Stimulated activated CD4-positive, alpha-beta T cell treated with anti-CD3 and anti-CD28 coated beads, Interleukin-15, amount 100 ng/mL, for 1 hour (primary cell): ENCODE measurements at places on chromosomes 3 and 15.

DNA sequence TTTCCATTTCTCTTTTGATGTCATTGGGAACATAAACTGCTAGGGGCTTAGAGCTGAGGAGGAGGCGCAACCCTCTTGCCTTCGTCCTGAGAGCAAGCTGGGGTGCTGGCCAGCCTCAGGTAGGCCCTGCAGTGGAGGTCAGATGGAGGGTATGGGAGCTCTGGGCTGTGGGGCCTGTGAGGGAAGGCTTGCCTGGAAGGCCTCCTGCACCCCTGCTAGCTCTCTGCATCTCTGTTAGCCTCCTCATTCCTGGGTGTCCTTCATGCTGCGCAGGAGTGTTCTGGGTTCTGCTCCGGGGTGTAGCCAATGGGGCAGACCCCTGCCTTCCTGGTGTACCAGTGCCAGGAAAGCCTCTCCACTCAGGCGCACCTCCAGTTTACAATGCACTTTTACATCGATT is 11.8 kb downstream of the GP5 start:
- no peak for DNase-seq

DNA sequence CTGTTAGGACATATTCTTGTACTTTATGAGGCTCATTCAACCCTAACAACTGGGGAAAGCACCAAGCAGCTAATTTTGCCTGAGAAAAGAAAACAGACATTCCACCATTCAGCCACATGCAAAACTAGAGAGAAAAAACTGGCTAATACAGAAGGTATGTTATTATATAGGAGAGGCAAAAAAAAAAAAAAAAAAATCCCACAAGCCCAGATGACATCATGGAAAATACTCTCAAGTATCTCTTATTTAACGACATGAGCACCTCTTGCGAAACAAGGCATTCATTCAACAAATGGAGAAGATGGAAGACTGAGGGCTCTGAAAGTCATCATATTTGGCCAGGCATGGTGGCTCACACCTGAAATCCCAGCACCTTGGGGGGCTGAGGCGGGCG is 61.5 kb downstream of the PRICKLE2 start:
- DNase-seq: no peak

DNA sequence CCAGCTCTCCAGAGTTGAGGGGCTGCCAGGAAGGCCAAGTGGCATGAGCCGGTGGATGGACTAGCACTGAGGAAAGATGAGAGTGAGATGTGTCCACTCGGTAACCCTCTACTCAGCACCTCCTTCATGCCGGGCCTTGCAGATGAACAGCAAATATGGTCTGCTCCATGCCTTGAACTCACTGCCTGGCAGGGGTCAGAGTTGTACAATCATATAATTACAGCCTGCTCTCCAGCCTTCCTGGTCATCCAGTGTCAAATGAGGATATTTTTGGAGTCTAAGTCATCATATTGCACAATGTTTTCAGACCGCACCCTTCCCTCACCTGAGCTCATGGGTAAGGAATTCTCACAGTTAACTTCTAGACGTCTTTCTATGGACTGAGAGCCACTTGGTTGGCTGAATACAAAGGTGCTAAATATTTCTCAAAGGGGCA is 4.9 kb downstream of the MGLL start:
- no peak for DNase-seq

DNA sequence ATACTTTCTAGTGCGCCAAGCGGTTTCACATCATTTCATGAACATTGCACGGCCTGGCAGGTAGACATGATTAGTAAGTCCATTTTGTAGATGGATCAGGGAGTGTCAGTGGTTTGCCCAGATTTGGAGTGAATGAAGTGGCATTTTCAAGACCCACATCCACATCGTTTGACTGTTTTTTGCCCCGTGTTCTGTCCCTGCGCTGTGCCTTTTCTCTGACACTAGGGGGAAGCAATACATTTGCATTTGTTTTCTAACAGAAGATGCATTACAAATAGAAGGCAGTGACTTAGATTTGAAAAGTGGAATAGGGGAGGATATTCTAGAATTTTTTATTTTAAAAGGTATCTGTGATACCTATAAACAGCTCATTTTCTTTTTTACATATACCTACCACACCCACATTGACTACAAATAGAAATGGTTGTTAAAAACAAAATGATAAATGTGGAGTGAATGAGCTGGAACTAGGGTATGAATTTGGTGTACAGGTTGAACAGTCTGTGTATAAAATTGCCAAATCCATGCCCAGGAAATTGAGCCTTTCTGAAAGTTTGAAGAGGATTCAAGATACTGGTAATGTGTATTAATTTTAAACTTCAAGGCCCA is 98.0 kb downstream of the USP13 start:
- no peak for DNase-seq

- DNase-seq: no peak
Observed at GRCh38 chr3:137514853-137515252, 249.3 kb upstream of the SOX14 start.

DNA sequence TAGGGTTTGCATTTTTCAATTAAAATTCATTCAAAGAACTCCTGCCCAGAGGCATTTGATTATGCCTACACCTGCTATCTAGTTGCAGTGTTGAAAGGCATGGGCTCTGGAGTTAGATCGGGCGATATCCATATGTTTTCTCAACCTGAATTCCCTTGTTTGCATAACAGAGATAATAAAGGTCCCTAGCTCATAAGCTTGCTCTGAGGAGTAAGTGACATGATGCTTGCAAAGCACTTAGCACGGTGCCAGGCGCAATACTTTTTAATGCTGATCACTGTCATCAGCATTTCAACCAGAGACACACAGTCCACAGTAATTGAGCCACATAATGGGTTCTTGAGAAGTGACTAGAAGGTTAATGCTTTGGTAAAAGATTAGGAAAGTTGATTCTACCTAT is 106.3 kb upstream of the SAMMSON start:
- DNase-seq: no peak

- DNase-seq: no peak
Observed at GRCh38 chr3:195746751-195747150, 26.0 kb downstream of the MUC20 start.

GRCh38 chr3:197238842-197239241 is 59.6 kb downstream of the DLG1 start:
- no peak for DNase-seq

- no peak for DNase-seq
Observed at GRCh38 chr15:56484287-56484686, 19.4 kb upstream of the MNS1 start.

- DNase-seq: no peak
Observed at GRCh38 chr3:16334909-16335308, 69.9 kb downstream of the OXNAD1 start.

GRCh38 chr3:162742159-162742717 is 1245.6 kb downstream of the OTOL1 start:
- no peak for DNase-seq

DNA sequence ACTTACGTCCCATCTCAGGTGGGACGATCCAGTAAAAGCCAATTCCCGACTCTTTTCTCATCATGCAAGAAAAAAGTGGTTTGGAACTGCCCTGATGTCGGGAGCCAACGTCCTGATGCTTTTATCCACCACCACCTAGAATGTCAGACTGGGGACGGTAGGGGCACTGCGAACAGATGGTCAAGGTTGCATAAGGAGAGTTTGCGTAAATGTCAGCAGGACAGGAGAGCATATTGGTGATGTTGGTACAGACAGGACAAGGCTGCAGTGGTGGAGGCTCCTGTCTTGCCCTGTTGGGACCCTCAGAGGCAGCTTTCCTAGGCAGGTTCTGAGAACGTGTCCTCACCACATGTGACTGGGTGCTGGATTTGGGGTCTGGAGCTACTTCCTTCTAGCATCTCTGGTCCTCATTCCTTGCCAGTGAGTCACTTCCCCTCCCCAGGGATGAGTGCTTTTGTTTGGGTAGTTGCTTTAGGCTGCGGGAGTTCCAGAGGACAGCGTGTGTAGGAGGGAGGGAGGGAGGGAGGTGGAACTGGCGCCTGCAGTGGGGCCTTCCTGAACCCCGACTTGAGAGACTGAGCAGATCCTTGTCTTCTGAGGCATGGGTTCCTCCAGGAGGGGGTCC is 21.0 kb downstream of the THSD4 start:
- DNase-seq: no peak

- DNase-seq: no peak
Observed at GRCh38 chr3:188211476-188211875, 57.5 kb downstream of the LPP start.

GRCh38 chr15:78049691-78050440 is 27.6 kb downstream of the TBC1D2B start:
- DNase-seq: no peak

DNA sequence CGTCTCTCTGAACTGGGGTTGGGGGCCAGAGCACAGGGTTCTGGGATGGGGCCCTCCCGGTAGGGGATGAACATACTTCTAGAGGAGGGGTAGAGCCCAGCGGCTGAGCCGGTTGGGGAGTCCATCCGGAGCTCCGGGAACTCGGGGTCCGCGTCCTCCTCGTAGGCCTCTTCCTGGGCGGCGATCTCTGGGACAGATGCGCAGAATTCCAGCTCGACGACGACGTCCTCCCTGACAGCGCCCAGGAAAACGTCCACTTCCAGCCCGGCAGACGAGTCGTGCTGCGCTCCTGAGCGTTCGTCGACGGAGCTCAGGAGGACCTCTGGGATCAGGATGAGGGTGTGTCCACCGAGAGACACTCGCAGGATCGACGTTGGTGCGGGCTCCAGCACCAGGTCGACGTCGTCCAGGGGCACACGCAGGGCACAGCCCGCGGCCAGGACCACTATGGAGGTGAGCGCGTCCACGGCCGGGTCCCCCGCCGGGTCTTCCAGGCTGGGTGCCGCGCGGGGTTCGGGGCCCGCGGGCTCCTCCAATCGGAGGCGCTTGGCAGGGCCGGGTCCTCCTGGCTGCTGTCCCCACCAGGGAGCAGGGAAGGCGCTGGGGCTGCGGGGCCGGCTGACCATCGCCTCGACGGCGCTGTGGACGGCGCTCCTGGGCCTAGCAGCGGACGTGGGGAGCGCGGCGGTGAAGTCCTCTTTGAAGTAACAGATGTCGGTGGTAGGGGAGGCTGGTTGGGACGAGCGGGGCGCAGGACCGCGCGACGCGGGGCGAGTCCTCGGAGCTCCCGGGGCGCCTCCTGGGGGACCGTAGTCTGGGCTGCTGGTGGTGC is 474 bp downstream of the PRR23B start:
- DNase-seq: no peak

DNA sequence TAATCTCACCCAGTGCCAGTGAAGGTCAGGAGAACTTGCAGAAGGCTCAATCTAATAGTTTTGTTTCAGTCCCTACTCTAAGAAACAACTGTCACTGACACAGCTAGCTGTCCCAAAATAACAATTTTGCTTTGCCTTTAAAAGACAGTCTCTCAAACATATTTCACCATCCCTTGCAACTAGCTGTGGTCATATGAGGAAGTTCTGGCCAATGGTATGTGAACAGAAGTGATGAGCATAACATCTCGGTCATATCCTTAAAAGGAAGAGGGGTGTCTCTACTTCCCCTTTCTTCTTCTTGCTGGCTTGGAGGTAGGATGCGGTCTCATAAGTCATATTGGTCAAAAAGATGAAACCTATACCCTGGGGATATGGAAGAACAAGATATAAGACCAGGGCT is 198.1 kb downstream of the NEK10 start:
- DNase-seq: no peak

DNA sequence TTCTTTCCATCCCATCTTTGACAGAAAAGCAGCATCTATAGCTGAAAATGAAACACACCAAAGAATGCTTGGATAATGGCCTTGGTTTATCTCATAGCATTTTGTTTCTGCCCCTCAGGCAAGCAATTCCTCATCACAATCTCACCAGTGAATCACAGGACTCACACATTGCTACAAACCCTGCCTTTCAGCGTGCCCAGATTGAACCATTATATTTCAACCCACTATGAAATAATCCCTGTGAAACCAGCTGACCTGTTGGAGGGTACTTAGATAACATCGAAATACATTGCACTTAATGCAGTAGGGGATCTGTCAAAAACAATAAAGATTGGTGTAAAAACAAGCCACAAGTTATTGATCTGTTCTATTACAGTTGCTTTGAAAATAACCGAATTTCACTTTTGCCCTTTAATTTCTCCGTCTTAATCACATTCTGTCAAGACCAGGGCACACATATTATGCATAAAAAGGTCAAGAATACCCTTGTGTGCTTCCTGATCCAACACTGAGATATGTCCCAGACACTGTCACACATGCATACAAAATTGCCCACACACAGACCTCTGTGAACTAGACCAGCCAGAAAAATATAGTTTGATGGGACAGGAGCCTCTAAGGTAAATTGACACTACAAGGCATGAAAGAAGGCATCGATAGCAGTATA is 839.8 kb downstream of the NTRK3 start:
- no peak for DNase-seq

DNA sequence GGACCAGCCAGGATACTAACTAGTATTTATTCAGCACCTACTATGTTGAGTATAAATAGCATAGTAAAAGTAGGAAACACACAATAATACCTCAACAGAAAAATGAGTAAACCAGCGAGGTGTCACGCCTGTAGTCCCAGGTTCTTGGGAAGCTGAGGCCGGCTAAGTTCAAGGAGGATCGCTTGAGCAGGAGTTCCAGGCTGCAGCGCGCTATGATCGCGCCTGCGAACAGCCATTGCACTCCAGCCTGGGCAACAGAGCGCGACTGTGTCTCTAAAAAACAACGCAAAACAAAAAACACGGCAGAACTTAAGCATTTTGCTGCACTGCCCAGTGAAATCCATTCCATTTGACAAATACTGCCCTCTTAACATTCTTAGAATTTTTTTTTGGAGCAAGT is 1.3 kb upstream of the DENND6A start:
- no peak for DNase-seq

DNA sequence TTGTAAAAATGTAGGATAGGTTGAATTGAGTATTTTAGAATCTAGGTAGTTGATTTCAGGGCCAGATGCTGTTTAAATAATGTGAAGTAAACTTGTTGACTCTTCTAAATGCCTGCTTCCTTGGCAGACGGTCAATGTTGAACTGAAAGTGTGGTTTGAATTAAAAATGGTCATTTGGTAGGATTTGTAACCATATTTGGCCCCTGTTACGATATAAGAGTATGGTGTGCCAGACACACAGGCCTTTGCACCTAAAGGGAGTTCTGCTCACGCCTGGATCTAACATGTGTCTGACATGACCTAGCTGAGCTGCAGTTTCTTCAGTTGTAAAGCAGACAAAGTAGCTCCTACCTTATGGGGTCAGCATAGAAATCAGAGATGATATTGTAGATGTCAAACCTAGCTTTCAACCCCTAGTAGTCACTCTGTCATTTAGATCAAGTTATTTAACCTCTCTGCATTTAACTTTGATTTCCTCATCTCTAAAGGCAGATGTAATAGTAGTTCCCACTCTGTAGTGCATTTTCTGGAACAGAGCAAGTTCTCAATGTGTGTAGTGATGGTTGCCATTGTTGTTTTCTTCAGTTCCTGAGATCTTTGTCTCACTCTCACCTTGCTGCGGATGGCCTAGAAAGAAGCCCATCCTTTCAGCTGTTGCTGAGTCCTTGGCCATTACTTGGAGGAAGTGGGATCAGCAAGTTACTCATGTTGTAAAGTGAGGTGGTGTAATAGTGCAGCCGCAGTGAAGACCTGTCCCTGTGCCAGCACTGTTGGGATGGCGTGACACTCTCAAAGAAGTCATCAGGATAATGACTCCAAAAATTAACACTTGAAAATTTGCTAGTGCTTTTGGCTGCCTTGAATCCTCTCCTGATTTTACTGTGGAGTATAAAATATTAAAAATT is 90.2 kb downstream of the GHSR start:
- no peak for DNase-seq
